ENCODE measurements at places on chromosomes 2 and 18. TPM values are rescaled to one million over a fixed set of nuclear protein-coding genes. Genes with fewer than 3 reads are reported as not detected.

The ATP6V1C2 gene
- total RNA-seq = not detected

The RNF144A gene
- 9.6 TPM for total RNA-seq

The SPHKAP gene
- total RNA-seq = 0.52 TPM

DNA sequence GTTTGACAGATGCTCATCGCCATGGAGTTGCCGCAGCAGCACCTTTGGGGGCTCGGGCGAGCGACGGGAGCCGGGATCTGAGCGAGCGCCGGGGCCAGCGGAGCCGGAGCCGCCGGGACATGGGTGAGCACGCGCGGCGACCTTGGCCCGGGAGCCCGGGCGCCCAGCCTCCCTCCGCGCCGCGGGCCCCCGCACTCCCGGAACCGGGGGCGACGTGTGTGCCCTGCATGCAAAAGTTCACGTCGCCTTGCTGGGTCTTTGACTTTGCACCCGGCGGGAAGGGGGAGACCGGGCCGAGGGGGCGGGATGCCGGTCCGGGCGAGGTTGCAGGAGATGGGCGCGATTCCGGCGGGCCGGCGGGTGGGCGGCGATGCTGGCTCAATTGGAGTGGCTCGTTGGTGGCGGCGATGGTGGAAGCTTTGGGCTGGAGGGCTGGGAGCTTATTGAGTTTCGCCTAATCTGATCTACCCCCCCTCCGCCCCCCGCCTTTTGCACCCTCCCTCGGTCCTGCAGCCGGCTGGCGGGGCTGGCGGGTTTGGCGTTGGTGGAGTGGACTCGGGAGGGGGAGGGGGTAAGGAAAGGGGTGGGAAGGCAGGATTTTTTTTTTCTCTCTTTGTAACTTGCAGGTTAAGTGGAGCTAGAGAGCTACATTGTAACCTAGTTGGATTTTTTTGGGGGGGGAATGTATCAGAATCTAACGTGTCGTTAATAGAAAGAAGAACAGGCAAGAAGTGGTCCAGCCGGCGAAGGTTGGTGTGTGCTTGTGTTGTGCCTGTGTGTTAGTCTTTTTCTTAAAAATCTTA, at the start of gene SETBP1:
Gene SETBP1 (plus strand): TSS at position 616 of the 803 bp plus-strand sequence. CDS start 20,459 bp downstream, outside the sequence.
- DNase-seq = peak; percentile 95

DNA sequence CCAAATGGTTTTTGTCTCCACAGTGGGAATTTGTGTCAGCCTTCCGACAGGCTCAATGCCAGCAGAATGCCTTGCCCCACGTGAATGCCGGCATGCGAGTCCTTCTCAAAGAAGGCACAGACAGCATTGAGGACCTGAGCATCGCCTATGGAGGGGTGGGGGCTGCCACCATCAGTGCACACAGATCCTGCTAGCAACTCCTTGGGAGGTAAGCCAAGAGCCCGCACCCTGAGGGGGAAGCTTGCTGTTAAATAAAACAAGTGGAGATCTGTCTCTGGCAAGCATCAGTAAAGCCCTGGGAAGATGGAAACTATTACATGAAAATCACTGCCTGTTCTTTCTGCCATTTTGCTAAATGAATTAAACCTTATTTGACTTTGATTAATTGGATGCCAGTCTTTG, 67.5 kb upstream of the BZW1 start:
- no peak for DNase-seq
